ENCODE measurements at places on chromosomes 13 and 19. TPM values are rescaled to one million over a fixed set of nuclear protein-coding genes. Genes with fewer than 3 reads are reported as not detected.

DNA sequence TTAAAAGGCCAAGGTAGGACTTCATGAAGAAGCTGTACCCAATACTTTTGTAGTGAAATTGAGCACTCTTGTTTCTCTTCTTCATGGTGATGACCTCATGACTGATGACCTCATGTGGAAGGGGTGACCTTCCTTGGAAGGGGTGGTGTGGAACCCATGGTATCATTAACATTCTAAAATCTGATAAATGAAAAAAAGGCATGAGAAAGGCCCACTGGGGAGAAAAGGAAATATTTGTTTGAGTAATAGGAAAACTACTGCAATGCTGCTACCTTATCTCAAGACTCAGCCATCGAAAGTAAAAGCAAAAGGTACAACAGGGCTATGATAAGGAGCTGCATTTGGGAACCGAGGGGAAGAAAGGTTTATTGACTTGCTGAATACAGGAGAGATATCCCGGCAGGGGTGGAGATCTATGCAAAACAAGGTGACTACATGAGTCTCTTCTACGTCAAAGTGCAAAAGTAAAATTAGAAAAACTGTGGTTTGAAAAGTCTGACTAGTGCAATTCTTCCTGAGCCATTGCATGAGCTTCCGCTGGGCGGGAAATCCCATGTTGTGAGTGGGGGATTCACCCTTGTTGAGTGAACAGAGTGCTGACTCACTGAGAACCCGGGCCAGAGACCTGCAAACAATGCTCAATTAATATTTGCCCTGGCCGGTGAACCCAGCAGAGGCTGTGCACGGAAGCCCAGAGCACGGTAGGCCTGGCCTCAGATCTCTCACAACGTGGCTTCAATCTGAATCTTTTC is 138.9 kb upstream of the RFC3 start:
- DNase-seq, result no peak

DNA sequence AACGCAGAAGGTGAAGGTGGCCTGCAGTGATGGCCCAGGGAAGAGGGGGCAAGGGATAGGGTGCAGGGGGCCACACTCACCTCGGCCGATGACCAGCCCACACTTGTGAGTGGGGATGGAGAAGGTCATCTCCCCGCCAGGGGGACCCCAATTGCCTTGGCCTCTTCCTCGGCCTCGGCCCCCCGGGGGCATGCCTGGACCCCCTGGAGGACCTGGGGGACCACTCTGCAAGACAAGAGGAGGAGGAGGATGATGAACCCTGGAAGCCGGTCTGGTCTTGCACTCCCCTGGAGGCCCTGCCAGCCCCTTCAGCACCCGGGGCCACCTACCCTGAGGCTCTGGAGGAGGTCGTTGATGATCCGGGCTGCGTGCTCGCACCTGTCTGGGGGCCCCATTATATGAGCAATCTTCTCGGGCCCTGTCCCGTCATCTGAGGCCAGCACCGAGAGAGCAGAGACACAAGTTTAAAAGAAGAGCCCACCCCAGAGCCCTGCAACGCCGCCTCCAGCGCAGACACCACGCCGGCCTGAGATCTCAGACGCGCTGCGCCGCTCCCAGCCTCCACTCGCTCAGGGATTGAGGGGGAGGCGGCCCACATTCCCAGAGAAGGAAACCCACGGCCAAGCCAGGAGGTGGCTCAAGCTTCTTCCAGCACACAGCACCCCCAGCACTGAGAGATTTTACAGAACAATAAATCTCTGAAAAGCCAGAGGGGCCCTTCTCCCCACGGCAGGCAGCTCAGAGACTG is 7.8 kb downstream of the KHSRP start:
- no peak for DNase-seq

DNA sequence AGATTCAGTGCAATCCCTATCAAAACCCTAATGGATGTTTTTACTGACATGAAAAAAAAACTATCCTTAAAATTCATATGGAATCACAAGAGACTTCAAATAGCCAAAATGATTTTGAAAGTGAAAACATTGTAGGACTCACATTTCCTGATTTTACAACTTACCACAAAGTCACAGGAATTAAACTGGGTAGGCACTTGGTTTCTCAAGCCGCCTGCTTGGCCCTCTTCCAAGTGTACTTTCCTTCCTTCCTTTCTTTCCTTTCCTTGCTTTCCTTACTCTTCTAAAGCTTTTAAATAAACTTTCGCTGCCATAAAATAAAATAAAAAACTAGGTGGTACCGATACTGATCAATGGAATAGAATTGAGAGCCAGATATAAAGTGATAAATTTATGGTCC is 21.0 kb upstream of the CD33 start:
- DNase-seq, result no peak

ZNF587 gene
- total RNA-seq, result 29.8 TPM

- DNase-seq, result no peak
These were observed 6.8 kb upstream of the FRY start for GRCh38 chr13:32024750-32025149.

NLRP4 gene
- not detected for total RNA-seq

DNA sequence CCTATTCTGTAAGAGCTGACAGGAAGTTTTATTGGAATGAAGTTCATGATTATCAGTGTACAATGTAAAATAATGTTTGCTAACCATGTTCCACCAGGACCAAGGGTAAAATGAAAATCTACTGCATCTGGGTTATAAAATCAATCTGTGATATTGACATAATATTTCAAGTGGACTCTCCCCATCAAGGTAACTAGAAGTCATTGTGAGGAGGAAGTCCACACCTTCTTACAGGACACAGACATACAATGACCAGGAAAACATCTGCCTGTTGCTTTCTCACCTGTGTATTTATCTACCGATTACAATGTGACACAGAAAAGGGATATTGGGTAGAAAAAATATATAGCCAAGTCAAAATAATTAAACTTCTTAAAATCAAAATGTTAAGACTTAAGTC is 140.7 kb upstream of the RFC3 start:
- no peak for DNase-seq

CATSPERD gene
- 3.6 TPM for total RNA-seq

DNA sequence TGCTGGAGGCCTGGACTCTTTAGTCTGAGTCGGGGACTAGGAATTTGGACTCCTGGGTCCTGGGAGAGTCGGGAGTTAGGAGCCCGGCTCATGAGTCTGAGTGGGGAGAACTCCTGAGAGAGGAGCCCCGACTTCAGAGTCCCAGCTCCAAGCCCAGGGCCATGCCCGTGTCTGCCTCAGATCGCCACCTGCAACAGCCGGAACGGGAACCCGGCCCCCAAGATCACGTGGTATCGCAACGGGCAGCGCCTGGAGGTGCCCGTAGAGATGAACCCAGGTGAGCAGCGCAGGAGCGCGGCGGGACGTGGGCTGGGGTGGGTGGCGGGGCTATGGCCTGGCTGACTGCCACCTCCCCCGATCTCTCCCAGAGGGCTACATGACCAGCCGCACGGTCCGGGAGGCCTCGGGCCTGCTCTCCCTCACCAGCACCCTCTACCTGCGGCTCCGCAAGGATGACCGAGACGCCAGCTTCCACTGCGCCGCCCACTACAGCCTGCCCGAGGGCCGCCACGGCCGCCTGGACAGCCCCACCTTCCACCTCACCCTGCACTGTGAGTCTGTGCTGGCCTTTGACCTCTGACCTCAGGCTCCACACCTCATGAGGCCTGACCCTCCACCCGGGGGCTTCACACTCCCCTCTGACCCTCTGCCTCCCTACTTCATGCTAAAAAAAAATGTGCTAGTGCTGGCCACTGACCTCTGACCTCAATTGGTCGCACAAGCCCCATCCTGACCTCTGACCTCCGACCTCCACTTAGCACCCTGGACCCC is 4.4 kb downstream of the BCAM start:
- DNase-seq, result no peak

GRCh38 chr13:58495668-58496067 is 864.1 kb downstream of the PCDH17 start:
- no peak for DNase-seq

PPAN gene
- total RNA-seq, result 23.9 TPM

CLDND2 gene
- 7.9 TPM for total RNA-seq

USHBP1 gene
- total RNA-seq, result 5.5 TPM

GRCh38 chr13:91045351-91046034 is 302.0 kb upstream of the MIR17HG start:
- peak; percentile 93 for DNase-seq

PINLYP gene
- 13.7 TPM for total RNA-seq

CEACAM5 gene
- not detected for total RNA-seq

DNA sequence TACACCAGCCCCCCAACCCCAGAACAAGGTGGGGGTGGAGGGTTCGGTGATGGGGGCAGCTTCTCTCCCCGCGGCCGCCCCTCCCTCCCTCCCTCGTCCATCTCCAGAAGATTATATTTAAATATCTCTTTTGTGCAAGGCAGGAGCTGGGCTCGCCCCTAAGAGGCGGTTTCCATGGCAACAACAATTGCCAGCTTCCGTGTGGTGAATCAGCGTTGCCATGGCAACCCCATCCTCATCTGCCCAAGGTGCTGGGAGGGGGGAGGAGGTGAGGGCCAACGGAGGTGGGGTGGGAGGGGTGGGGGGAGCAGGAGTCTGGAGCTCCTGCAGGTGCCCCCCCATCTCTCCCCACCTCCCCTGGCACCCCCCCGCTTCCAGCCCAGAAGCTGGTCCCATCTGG is 46.4 kb downstream of the CELF5 start:
- DNase-seq, result peak; percentile 68

DNA sequence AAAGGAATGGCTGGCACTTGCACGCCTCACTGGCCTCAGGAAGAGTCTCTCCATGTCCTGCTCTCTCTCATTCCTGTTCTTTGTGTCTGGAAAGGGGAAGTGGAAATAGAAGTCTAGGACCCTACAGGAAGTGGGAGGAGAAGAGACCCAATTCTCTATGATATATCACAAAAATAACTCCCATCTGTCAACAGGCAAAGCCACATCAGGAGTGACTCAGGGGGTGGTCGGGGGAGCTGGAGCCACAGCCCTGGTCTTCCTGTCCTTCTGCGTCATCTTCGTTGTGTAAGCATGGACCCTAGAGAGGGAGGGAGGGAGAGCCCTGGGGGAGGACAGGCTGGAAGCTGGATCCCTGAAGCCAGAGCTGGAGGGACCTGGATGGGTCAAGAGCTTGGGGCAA is 3.0 kb downstream of the SIGLEC9 start:
- no peak for DNase-seq

Data from spinal cord (tissue), 10 donors.